Esophagus squamous epithelium (tissue), 5 donors: ENCODE measurements at places on chromosomes 6 and 20. TPM values are rescaled to one million over a fixed set of nuclear protein-coding genes. Genes with fewer than 3 reads are reported as not detected.

- DNase-seq = no peak
These were observed 437.1 kb downstream of the GRIK2 start for GRCh38 chr6:101830501-101831031.

- DNase-seq = no peak
These were observed 79.2 kb upstream of the RIPOR2 start for GRCh38 chr6:25014791-25015560.

DNA sequence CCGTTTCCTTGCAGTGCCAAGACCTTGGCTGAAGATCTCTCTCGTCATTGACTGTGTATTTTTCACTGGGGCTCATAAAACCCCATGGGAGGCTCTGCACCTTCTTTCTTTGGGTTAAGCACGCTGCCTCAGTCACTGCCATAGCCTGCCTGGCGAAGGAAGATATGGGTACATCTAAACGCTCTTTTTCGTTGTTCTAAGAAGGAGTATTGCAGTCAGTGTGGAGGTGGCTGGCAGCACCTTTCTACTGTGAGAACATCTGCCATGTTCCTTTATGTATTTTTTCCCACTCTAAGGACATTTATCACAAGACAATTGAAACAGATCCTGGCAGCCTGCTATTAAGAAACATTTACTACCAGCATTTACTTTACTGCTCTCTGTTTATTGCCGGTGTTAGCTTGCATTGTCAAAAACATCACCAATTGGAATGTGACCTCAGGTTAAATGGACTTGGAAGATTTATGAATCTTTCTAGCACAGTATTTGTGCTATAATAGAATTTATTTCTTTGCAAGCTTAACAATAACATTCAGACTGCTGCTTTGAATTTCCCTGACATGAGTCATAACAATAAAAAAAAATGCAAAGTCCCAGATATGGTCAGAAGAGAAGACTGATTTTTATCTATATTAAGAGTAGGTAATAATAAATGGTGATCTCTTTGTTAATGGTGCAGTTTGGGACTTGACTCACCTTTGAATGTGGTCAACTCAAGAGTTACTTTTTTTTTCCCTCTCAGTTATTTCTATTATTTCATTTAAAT is 62.2 kb upstream of the CLDN20 start:
- no peak for DNase-seq

DNA sequence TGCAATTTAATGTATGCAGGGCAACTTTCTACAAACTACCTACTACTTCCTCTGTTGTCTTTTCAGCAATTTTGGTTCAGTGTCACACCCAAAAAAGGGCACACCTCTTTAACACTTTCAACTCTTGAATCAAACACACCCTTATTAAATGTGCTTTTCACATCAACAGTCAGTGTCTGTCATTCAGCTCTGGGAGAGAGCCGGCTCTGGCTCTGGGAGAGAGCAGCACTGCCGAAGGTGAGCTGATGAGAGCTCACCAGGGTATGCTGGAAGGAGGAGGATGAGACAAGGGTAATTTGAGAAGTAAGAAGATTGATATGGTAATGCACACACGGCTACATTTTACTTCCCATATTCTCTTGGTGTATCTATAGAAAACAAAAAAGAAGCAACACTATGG is 134.3 kb downstream of the RTN4IP1 start:
- no peak for DNase-seq

DNA sequence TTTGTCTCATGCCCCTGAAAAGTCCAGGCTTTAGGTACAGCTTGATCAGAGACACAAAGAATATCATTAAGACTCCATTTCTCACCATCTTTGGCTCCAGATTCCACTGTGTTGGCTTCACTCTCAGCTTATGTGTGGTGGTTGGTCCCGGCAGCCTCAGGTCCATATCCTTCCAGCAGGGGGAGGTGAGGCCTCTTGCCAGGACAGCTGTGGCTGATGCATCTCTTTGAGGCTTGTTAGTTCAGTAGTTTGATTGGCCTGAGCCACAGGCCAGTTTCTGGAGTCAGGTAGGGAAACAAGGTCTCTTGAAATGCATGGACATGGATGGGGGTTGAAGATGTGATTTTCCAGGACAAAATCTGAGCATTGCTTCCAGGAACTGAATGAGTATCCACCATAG is 62.4 kb downstream of the JAG1 start:
- DNase-seq = no peak

- no peak for DNase-seq
These were observed 70.0 kb upstream of the SASH1 start for GRCh38 chr6:148272597-148272996.

GRCh38 chr6:21202521-21202920 is 391.0 kb upstream of the SOX4 start:
- no peak for DNase-seq

DNA sequence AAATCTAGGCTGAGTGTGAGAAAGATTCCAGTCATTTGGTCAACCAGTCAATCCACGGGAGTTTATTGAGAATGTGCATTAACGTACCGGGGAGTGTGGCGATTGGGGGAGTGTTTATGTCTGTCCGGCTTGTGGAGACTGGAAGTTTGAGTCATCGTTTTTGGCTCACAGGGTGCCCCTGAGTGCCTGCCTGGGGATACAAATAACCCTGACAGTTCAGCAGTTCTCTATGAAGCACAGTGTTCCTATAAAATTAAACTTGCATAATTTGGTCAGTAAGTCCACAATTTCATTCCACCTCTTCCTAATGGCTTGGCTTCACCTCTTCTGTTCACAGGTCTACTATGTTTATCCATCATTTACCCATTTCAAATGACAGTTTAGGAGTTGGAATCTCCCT is 72.6 kb upstream of the PLEKHG1 start:
- DNase-seq = no peak

DNA sequence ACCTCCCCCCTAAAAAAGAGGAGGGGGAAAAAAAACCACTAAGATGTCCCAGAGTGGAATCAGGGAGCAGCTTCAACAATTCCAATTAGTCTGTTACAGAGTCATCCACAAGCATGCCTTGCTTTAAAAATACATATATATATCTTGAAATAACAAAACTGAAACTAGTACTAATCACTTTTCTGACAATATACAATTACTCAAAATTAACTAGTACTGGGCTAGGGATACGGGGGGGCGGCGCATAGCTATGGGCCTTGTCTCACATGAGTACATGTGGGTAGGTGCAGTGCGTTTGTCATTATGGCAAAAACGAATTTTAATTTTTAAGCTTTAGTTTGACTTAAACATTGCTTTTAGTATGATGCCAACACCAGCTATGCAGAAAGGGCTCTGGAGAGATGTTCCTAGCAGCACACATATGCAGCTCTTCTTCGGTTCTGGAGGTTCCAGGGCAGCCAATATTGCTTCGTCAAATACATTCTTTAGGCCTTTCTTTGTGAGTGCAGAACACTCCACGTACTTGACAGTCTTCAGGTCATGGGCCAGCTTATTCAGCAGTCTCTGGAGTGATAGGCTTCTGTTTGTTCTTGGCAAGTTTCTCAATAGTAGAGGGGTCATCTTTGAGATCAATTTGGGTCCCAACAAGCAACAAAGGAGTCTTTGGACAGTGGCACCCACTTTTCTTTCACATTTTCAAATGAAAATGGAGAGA is 38.8 kb downstream of the ITCH start:
- no peak for DNase-seq

- no peak for DNase-seq
These were observed 4.0 kb upstream of the OXT start for GRCh38 chr20:3067139-3068014.

DNA sequence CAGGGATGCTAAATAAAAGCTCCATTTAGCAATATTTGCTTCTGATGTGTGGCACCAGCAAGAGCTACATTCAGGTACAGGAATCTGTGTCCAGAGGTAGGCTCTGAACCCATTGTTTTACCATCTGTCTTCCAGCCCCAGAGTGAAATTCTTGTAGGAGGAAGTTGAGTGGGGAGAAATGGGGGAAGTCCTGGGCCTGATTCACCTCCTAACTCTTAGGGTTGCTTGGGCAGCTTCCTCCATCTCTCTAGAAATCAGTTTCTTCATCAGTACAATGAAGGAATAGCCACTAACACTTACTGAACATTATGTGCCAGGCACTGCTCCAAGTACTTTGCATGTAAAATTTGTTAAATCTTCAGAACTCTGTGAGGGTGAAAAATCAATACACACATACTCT is 35.1 kb upstream of the TSPYL1 start:
- DNase-seq = no peak

GRCh38 chr6:151242420-151242861 is 2.7 kb downstream of the AKAP12 start:
- DNase-seq = no peak

- DNase-seq = no peak
These were observed 224.9 kb upstream of the SMLR1 start for GRCh38 chr6:130602151-130602770.

- no peak for DNase-seq
These were observed 130.9 kb downstream of the SULF2 start for GRCh38 chr20:47654370-47654769.

DNA sequence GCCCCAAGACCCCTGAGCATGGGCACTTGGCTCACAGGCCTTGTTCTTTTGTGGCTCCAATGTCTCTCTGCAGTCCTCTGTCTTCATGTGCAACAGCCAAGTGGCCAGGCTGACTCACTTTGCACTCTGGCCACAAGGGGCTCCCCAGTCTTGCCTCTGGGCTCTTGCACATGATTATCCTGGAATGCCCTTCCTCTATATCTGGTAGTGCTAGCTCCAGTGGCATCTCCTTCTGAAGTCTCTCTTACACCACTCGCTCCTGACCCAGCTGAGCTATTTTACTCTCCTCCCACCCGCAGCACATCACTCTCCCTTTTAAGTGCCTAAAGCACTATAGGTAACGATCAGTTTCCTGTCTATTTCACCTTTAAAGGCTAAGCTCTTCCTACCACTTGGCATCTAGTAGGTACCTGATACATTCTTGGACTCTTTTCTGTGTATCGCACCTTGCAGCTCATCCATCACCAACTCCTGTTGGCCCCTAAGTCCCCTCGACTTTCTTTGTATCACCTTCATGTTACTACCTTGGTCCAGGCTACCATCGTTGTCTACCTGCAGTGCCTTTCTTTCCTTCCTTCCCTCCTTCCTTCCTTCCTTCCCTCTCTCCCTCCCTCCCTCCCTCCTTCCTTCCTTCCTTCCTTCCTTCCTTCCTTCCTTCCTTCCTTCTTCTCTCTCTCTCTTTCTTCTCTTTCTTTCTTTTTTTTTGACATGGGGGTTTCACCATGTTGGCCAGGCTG is 211.9 kb upstream of the RNF24 start:
- no peak for DNase-seq

DNA sequence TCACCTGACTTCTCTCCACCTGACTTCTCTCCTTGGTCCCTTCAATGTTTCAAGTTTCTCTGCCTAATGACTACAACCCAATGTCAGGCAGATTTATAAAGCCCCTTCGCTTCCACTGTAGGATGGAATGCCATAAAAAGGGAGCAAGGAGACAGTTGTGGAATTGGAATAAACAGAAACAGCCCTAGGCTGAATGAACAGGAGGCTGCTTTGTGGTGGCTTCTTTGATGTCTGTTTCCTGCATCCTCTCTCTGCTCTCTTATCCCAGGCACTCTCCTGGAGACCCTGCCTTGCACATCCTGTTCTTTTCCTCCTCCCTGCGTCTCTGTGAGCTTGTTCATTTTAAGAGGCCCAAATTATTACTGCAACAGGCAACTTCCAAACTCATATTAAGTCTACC is 16.9 kb downstream of the MUCL3 start:
- DNase-seq = no peak

- no peak for DNase-seq
These were observed 100.7 kb upstream of the SCP2D1 start for GRCh38 chr20:18712882-18713281.

DNA sequence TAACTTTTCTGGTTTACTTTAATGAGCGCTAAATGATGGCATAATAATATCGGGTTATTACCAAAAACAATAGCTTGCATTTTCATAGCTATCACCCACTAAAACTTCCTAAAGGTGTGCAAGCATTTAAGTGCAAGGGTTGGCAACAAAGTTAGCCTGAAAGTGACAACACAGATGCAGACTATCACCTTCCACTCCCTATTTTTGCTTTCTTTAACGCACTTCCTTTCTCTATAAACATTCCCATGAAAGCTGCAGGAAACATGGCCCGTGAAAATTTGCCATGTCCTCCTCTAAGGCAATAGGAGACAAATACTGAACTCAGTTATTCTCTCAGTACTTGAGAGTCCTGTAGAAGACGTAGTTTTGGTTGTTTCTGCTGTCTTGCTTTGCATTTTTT is 2.7 kb downstream of the MYCT1 start:
- DNase-seq = no peak

DNA sequence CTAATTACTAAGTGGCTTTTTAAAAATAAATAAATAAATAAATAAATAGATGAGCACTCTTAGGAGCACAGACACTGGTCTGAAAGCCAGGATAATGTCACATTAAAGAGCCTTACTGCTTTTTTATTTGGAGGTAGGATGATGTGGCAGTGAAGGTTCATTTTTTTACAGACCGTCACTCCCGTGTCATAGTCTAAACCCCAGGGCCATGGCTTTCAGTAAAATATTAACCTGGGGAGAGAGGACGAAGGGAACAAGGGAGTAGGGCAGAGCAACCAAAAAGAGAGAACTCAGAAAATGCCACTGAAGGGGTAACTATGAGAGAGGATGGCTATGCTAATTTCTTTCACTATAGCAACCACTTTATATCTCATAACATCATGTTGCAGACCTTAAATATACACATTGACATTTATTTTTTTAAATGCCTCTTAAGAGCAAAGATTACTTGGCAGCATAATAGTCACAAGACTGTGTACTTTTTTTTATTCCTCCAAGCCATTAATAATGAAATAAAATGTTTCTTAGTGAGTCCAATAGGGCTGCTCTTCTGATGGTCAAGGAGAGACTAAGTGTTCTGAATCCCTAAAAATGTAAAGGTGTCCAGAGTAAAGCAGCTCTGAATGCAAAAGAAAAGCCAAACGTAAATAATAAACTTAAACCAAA is 100.9 kb upstream of the SIM1 start:
- DNase-seq = no peak

- DNase-seq = no peak
These were observed 1.0 kb downstream of the CALHM6 start for GRCh38 chr6:116461932-116462885.

- DNase-seq = no peak
These were observed 12.2 kb upstream of the DSTN start for GRCh38 chr20:17557675-17558006.

Gene SRSF12
- 0.19 TPM for total RNA-seq

Gene MPC1
- total RNA-seq = 62.1 TPM

Gene RAB32
- total RNA-seq = 0.34 TPM

Gene PI3
- total RNA-seq = 2,947 TPM

Gene CCN6
- total RNA-seq = 0.38 TPM

Gene PAX1
- not detected for total RNA-seq

Gene DDX43
- not detected for total RNA-seq

Gene BHLHE23
- total RNA-seq = not detected

Gene SPATS1
- total RNA-seq = not detected

Gene BMP7
- total RNA-seq = 21.8 TPM

Gene SYCP2
- 2.0 TPM for total RNA-seq
